ENCODE measurements at places on chromosomes 16 and 17.

DNA sequence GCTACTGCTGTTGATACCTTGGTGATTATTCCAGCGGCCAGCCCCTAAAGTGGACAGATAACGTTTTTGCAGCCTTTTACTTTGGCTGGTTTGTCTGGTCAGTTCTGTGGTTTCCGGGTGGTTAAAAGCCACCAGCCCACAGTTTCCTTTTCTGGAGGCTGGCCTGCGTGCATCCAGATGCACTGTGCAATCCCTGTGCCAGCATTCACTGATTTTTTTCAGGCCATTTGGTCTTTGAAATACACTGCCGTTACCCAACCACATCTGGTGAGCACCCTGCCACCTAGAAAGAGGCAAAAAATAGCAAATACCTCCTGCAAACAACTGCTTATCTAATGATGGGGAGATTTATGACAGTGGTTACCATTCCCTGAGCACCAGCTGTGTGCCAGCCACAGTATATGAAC lies 797 bp downstream of the NUDT7 start:
- peak; percentile 33 for DNase-seq

DNA sequence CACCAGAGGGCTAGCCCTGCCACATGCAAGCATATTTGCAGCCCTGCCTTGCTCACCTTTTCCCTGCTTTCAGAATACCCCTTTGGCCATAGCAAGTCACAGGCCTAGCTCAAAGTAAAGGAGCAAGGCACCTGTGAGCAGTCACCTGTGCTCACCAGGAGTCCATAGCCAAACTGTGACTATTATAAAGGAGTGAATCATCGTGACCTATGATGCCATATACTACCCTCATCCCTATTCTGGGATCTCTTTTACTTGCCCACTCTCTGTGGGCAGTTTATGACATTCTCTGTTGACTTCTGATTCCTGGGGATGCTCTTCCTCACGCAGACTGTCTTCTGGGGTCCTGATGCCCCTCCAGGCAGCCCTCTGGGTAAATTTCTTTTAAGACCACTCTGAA lies 200.5 kb upstream of the NLRP1 start:
- no peak for DNase-seq

DNA sequence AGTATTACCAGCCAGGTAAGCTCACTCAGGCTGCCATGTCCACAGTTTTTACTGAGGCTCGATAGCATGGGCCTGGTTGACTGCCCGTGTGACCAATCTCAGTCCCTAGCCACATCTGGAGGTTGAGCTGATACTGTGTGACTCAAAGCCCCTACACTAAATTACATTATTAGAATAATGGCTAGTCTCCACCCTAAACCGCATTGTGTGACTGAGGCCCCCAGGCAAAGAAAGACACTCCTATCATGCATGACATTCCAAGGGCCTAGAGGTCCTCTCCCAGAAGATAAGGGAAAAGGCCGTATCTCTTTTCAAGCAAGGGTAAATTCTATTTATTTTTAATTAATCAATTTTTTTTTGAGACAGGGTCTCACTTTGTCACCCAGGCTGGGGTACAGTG lies 505.3 kb downstream of the HAPSTR1 start:
- DNase-seq = no peak

DNA sequence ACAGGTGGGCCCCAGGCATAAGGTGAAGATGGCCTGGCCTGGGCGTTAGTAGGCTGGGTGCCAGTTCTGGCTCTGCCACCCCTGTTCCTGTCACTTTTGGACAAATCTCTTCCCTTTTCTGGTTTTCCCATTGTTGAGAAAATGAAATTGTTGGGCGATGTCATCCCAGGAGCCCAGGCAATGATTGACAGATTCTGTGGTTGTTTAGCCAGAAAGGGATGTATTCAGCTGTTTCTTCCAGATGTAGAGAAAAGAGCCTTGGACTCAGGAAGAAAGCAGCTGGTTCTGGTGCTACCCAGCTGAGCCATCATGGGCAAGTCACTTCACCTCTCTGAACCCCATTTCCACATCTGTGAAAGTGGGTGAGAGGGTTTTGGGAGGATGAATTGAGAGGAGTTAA lies 60.1 kb upstream of the MRTFB start:
- DNase-seq = no peak

GRCh38 chr16:21169249-21169981 lies 10.9 kb downstream of the LDAF1 start:
- no peak for DNase-seq

DNA sequence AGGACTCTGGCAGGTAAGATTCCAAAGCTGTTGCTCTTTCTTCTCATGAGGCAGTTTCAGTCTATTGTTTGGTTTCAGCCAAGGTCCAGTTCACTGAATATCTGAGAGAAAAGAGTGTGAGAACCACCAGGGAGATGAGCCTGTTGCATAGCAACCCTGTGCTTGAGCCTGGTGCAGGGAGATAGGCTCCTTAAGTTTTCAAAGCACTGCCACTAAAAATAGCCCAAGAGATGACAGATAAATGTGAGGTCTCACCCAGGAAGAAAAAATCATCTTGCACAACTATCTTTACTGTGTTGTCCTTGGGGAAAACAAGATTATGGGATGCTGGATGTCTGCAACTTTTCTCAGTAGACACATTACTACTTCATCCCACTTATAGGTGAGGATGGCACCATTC lies 26.2 kb upstream of the NUDT7 start:
- DNase-seq = no peak

GRCh38 chr17:17321356-17322025 lies 18.3 kb downstream of the NT5M start:
- no peak for DNase-seq

GRCh38 chr16:1082266-1082951 lies 9.9 kb downstream of the SSTR5 start:
- no peak for DNase-seq

- no peak for DNase-seq
These were observed 61.6 kb downstream of the PITPNC1 start for GRCh38 chr17:67438667-67439066.

- DNase-seq = no peak
These were observed 3.7 kb downstream of the STARD3 start for GRCh38 chr17:39640591-39641031.

- no peak for DNase-seq
These were observed 44.9 kb upstream of the RBFOX3 start for GRCh38 chr17:79655672-79656290.

DNA sequence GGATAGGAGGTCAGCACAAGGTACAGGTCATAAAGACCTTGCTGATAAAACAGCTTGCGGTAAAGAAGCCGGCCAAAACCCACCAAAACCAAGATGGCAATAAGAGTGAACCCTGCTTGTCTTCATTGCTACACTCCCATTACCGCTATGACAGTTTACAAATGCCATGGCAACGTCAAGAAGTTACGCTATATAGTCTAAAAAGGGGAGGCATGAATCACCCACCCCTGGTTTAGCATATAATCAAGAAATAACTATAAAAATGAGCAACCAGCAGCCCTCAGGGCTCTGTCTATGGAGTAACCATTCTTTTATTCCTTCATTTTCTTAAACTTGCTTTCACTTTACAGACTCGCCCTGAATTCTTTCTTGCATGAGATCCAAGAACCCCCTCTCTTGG lies 1.0 kb upstream of the HSBP1 start:
- DNase-seq = no peak

- no peak for DNase-seq
These were observed 31.7 kb downstream of the CNGB1 start for GRCh38 chr16:57938936-57939871.
